ENCODE measurements at places on chromosomes 6 and 20.
A peak's percentile ranks its signal among the peaks of the same experiment; 100 is the strongest.

DNA sequence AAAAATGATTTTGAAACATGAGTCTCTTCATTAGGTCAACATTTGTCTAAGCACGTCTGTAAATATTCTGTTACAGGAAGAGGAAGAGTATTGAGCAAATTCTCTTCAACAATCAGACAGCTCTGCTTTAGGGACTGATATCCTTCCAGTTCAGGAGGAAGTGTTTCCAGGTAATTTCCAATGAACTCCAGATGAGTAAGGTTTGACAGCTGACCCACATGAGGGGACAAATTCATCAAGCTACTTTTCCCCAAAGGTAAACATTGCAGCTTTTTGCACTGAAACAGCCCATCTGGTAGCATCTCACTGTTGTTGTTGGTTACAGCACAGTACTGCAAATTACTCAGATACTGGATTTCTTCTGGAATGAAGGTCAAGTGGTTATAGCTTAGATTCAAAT, 18.1 kb downstream of the ENPP1 start:
- DNase-seq = no peak

DNA sequence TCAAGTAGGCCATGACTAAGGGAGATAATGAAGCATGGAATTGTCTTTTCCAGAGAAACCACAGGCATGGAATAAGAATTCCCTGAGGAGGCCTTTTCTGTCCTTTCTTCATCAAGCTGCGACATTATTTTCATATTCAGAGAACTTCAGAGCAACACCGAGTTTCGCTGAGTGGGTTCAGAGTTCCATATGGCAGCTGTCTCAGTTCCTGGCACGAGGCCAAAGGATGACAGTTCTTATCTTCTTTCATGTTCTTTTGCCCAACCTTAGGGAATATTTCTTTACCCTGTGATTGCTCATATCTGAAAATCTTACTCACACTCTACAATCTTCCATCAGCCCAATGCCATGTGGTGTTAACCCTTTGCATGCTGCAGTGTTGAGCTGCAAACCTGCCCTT, 135.3 kb upstream of the BMP2 start:
- DNase-seq = no peak

- no peak for DNase-seq
Observed at GRCh38 chr20:1010659-1011058, 8.5 kb upstream of the RSPO4 start.

GRCh38 chr6:13526727-13527670, 39.6 kb upstream of the GFOD1 start:
- peak; percentile 95 for DNase-seq

- no peak for DNase-seq
Observed at GRCh38 chr20:39356908-39357307, 394.8 kb downstream of the DHX35 start.

DNA sequence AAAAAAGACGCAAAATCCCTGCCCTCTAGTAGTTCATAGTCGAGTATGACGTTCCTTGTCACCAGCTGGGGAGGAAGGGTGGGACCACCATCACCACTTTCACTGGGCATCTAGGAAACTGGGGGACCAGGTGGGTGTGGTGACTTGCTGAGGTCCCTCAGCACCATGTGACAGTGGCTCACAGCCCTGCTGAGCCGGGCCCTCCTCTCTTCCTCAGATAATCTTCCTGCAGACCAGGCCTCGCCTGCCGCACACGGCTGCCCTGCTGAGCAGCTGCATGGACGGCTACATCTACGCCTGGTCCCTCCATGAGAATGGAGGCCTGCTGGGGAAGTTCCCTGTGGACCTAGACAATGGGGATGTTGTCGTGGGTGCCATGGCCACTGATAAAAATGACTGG, 71.5 kb downstream of the EFCAB8 start:
- no peak for DNase-seq

DNA sequence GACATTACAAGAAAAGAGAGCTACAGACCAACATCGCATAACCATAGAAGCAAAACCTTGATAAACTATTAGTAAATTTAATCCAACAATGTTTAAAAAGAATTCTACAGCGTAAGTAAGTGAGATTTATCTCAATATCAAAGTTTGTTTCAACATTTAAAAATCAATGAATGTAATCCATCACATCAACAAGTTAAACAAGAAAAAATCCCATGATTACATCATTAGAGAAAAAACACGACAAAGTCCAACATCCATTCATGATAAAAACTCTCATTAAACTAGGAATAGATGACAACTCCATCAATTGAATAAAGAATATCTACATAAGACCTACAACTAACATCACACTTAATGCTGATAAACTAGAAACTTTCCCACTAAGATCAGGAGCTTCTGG, 239.0 kb upstream of the GGTLC1 start:
- DNase-seq = no peak

GRCh38 chr20:9609887-9610502, 95.6 kb downstream of the LAMP5 start:
- peak; percentile 87 for DNase-seq

DNA sequence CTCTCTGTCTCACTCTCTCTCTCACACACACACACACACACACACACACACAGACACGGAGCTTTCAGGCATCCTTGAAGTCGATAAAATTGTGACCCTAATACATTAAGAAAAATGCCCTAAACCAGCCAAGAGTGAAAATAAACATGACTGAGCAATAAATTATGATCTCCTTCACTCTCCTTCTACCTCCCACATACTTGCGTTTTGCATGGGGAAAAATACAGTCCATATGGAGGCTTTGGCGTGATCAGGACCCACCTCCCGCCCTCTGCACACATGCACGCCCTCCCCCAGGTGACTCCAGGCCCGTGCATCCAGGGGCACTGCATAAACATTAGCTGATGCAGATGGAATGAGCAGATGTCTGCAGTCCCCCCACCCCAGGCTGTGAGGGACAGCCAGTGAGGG, 114.2 kb upstream of the JARID2 start:
- no peak for DNase-seq

DNA sequence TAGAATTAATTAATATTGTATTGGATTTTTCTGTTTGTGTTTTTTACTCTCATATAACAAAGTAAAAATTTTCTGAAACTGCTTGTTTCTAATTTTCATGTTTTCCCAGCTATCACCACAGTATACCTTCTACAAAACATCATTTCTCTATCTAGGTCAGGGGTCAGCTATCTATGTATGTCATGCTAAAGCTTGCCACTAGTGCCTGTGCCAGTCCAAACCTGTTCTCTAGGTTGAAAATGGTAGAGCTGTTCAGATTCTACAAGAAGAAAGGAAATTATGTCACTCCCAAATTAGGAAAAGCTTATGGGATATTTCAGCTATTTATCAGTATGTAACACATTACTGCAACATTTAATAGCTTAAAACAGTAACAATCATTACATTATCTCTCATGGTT, 5.8 kb upstream of the ME1 start:
- no peak for DNase-seq

- DNase-seq = no peak
Observed at GRCh38 chr20:11305406-11305805, 612.3 kb upstream of the BTBD3 start.

DNA sequence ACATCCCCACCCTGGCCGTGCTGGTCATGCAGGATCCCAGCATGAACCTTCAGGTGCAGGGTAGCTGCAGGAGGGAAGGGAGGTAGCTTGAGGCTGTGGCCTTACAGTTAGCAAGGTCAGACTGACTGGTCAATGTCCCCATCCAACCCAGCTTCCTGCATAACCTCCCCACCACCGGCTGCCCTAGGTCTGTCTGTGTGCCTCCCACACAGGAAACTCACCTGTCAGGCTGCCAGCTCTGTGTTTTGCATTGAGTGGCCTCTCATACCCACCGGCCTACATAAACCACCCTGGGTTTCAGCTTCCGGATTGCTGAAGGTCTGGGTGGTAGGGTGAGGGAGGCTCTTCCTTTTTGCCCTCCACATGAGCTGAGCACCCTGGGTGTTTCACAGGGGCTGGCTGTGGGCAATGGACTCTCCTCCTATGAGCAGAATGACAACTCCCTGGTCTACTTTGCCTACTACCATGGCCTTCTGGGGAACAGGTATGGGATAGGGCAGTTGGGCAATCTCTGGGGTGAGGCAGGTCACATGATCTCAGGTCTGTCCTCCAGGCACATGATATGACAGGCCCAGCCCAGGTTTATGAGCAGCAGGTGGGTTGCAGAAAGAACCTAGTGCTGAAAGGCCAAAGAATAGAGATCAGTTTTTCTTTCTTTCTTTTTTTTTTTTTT, 1.8 kb downstream of the CTSA start:
- DNase-seq = no peak

DNA sequence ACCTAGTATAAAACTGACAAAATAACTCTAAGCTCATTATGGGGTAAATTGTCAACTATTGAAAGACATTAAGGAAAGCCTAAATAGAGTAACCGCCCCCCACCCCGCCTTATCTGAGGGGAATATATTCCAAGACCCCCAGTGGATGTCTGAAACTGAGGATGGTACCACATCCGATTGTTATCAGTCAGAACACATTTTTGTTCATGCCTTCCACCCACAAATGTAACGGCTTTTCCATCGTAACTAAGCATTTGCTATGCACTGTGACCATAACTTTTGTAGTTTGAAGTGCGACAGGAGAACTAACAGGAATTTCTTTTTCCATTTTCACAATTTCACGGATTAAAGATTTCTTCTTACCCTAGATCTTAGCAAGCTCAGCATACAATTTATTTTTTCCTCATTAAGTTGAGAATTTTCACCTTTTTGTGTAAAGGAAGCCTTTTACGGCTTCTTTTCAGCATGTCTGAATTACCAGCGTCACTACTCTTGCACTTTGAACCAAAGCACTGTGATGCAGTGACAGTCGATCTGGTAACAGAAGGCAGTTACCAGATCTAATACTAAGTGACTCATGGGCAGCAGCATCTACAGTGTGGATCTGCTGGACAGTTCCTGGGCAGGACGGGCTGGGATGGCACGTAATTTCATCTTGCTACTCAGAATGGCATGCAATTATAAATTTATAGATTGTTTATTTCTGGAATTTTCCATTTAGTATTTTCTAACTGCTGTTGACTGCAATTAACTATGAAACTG, 11.8 kb downstream of the CFAP61 start:
- no peak for DNase-seq

GRCh38 chr6:3793545-3793944, 42.0 kb upstream of the PXDC1 start:
- no peak for DNase-seq

Measured in hematopoietic multipotent progenitor cell treated with erythropoietin and hydrocortisone succinate and interleukin-3 and kit ligand, for 4 days (in vitro differentiated cells).